Mesenteric fat pad (tissue), 1 donor: ENCODE measurements at places on chromosomes 3 and 15. TPM values are rescaled to one million over a fixed set of nuclear protein-coding genes. Genes with fewer than 3 reads are reported as not detected.

PIGZ gene
- total RNA-seq = 10.2 TPM

PPP1R14D gene
- total RNA-seq = not detected

ENTPD3 gene
- total RNA-seq = 1.1 TPM

CD86 gene
- total RNA-seq = 15.4 TPM

CAPN3 gene
- 6.7 TPM for total RNA-seq

ZNF80 gene
- total RNA-seq = not detected

KY gene
- not detected for total RNA-seq

CALML4 gene
- 7.2 TPM for total RNA-seq

CADM2 gene
- 17.3 TPM for total RNA-seq

ABHD17C gene
- 5.0 TPM for total RNA-seq

CTXND1 gene
- not detected for total RNA-seq

STRA6 gene
- total RNA-seq = not detected

CFAP100 gene
- not detected for total RNA-seq

SCN11A gene
- total RNA-seq = 0.32 TPM

CCK gene
- 0.48 TPM for total RNA-seq

STRIT1 gene
- total RNA-seq = not detected

ANKRD34C gene
- not detected for total RNA-seq

RPL32 gene
- total RNA-seq = 1,520 TPM

SI gene
- total RNA-seq = 1.0 TPM

MEGF11 gene
- not detected for total RNA-seq

SLC38A3 gene
- total RNA-seq = 0.39 TPM

SAMMSON gene
- not detected for total RNA-seq

DNAH12 gene
- total RNA-seq = 0.06 TPM

RAD51 gene
- 0.32 TPM for total RNA-seq

TUSC7 gene
- total RNA-seq = not detected

GOLGA8Q gene
- total RNA-seq = 0.96 TPM

RHOV gene
- not detected for total RNA-seq

PIERCE2 gene
- 1.3 TPM for total RNA-seq

PARP9 gene
- total RNA-seq = 39.6 TPM

ACKR2 gene
- 5.6 TPM for total RNA-seq

ANKRD63 gene
- total RNA-seq = not detected

PPM1L gene
- 12.7 TPM for total RNA-seq

SRGAP3 gene
- 2.7 TPM for total RNA-seq

SLC28A2 gene
- total RNA-seq = not detected

DNAJB11 gene
- 47.0 TPM for total RNA-seq

IL17RE gene
- 20.2 TPM for total RNA-seq

EDC3 gene
- 27.2 TPM for total RNA-seq

SH3GL3 gene
- total RNA-seq = not detected

TTC14 gene
- 26.8 TPM for total RNA-seq

WWTR1 gene
- 65.9 TPM for total RNA-seq

IL5RA gene
- total RNA-seq = not detected

ZNF662 gene
- 5.7 TPM for total RNA-seq

TTLL13 gene
- not detected for total RNA-seq

POLQ gene
- total RNA-seq = 0.51 TPM

ARHGAP11A gene
- total RNA-seq = 2.0 TPM

GHSR gene
- total RNA-seq = not detected
